ENCODE measurements at places on chromosomes 12 and 14.
A peak's percentile ranks its signal among the peaks of the same experiment; 100 is the strongest.

- no peak for DNase-seq
These were observed 66.3 kb downstream of the ESR2 start for GRCh38 chr14:64227856-64228255.

DNA sequence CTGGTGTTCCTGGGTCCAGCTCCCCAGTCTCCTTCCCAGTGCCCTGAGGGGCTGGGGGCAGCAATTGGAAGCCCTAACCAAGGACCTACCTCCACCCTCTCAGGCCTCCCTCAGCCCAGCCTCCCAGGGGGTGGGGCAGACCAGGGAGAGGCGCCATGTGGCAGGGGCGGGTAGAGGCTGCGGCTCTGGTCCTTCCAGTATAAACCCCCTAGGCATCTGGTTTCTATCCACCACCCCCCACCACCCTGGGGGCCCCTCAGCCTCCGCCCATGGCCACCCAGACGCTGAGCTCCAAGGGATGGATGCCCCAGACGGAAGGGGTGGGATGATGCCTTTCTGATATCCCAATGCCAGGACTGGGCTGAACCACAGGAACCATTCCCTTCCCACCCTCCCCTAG is 2.8 kb upstream of the SP7 start:
- no peak for DNase-seq

DNA sequence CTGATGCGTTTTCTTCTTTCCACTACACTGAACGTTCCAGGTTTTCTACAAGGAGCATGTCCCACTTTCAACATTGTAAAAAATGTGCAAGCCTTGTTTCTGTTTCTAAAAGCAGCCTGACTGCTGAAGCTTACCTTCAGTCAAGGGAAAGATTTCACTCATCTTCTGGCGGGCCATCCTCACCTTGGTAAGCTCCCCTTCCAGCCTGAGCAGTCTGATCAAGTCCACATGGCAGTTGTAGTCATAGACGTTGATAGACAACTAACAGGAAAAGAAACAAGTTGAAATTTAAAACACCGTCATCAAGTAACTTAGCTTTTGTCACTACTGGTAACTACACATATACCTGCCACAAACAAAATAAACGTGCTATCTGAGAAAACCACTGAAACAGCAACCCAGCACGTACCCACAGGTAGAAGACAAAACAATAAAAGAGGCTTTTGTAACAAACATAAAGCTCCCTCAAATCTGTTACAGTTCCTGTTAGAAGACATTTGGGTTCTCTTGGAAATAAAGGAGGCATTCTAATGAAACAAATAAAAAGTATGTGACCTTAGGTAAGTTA is 11.9 kb downstream of the SART3 start:
- DNase-seq = no peak

DNA sequence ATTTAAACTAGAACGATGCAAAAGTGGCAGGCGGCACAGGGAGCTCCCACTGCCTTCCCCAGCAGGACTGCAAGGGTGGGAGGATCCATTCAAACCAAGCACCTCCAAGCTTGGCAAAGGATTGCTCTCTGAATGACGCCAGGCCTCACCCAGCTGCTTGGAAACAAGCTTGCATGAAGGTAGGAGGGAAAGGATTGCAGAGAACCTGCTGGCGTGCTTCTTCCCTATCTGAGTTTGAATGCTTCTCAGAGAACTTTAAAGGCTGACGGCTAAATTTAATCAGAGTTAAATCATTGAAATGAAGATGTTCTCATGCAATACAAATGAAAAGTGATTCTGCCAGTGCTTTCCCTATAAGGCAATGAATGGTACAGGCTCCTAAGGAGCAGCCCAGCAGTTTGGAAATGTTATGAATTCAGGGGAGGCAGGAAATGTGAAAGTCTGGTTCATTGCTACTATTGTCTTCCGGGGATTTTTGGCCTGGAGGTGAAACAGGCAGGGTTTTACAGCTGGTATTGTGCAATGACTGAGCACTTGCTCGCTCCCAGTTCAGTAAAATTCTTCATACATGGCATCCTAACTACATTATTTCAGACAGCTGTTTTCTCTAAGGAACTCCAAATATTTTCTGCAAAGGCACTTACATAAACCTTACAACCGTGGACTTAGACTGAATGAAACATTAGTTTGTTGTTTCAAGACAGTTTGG is 31.9 kb upstream of the DUSP6 start:
- DNase-seq = no peak

DNA sequence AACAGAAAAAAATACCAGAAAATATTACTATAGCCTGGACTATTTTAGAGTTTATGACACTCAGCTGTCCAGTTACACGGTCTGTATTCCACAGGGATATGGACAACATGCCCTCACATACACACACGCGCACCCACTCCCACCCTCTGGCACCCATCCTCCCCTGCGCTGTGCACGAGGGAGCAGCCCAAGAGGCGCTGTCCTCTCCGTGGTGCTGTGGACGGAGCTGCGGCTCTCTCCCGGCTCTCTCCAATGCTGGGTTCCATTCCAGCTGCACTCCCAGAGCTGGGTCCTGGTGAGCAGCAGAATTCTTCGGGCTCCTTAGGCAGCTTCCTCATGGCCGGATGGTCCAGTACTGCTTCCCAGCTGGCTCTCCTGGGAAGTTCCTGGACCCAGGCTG is 6.0 kb upstream of the NGB start:
- DNase-seq = no peak

GRCh38 chr12:126668538-126668937 is 1598.4 kb upstream of the TMEM132C start:
- no peak for DNase-seq

GRCh38 chr12:47740606-47741339 is 15.5 kb upstream of the ENDOU start:
- no peak for DNase-seq

- no peak for DNase-seq
These were observed 174.4 kb downstream of the ALG10B start for GRCh38 chr12:38490941-38491340.

DNA sequence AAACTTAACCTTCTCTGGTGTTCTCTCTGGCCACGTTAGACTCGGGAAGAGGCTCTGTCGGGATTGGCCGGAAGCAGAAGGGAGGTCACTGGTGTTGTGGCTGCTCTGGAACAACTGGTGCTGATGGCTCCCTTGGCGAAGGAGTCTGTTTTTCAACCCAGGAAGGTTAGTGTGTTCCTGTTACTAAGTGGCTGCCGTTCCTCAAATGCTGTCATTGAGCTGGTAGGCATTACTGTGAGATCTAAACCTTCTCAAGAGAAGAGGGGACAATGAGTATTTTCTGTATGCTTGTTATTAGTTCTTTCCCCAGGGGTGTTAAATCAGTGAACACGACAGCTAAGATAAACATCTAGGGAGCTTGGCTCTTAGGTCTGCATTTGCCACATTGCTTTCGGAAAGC is 18.3 kb downstream of the POP5 start:
- no peak for DNase-seq

GRCh38 chr14:39113685-39114072 is 444 bp upstream of the GEMIN2 start:
- no peak for DNase-seq

GRCh38 chr12:22334410-22335100 is at the start of gene ST8SIA1:
Gene ST8SIA1, minus strand, starts transcription at chr12:22334707. Its CDS starts 475 bp downstream, at chr12:22334232.
- peak; percentile 50 for DNase-seq

DNA sequence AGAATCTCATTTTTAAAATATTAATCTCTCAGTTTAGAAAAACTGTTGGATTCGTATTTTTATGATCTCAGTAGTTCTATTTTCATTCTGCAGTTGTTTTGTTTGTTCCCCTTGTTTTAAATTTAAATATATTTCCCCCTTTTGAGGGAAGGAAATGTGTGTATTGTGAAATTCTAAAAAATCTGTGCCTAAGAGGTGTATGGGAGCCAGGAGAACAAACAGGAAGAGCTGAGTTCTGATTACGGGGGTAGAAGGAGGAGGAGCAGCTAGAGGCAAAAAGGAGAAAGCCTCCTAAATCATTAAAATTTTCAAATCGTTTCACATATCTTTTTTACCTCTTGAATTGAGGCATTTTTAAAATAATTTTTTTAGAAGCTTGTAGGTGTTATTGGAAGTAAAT is 2.3 kb downstream of the RDH12 start:
- DNase-seq = no peak

DNA sequence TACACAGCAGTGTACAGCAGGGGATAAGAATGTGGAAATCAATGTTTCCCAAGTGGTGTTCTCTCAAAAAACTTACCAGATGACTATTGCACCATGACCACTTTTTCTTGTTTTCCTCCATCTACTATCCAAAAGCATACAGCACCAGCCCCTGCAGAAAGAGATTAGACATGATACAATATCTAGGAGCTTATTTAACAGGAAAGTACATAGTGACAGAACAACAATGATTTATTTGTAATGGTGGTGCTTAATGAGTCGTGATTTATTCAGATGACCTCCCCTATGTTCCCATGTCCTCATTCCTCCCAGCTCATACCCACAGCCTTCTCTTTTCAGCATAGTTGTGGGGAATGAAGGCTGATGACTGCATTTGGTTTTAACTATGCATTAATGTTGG is 413.6 kb downstream of the BTG1 start:
- DNase-seq = no peak

GRCh38 chr14:69670093-69670492 is 58.7 kb downstream of the SUSD6 start:
- DNase-seq = no peak

DNA sequence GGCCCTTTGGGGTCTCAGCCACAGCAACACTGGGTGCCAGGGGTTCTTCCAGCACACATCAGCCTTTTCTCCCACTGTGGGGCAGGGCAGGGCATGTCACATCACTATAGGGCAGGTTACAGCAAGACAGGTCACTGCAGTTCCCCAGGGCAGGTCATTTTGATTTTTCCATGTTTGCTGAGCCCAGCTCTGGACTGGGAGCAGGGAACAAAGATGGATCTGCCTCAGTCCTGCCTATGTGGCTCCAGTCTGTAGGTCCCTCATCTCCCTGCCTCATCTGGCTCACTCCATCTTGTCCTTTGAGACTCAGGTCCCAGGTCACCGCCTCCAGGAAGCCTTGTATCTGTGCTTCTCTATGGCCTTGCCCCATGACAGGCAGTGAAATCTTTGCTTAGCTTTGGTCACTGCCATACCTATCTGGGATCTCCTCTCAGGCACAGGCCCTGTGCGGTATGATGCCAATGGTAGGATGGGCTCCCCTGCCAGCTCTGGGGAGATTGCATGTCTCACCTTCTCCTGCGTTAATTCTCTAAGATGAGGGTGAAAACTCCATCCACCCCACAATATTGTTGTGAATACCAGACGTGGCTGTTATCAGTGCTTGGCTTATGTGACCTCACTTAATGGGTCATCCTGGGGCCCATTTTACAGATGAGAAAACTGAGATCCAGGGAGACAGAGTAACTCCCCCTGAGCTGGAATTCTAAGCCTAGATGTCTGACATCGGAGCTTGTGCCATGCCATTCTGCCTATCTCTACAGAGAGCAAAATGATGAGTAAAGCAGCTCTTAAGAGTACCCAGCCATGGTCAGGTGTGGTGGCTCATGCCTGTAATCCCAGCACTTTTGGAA is 1.5 kb downstream of the SERPINA6 start:
- no peak for DNase-seq

GRCh38 chr12:128286970-128287369 is 20.0 kb downstream of the TMEM132C start:
- DNase-seq = no peak

DNA sequence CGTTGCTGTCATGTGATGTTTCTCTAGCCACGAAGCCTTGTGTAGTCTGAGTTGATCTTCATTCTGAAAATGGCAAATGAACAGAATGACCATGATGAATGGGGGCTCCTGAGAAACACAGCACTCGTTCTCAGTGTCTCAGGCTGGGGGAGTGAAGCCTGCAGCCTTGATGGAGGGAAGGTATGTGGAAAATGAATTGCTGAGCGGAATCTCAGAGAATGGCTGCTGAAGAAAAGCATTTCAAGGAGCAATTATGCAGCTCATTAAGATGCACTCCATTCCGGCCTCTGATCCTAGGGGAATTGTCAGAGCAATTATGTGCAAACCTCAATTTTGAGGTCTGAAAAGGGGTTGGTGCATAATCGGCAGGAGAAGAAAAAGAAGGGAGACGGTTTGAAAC is 167.1 kb downstream of the CHST11 start:
- DNase-seq = no peak

DNA sequence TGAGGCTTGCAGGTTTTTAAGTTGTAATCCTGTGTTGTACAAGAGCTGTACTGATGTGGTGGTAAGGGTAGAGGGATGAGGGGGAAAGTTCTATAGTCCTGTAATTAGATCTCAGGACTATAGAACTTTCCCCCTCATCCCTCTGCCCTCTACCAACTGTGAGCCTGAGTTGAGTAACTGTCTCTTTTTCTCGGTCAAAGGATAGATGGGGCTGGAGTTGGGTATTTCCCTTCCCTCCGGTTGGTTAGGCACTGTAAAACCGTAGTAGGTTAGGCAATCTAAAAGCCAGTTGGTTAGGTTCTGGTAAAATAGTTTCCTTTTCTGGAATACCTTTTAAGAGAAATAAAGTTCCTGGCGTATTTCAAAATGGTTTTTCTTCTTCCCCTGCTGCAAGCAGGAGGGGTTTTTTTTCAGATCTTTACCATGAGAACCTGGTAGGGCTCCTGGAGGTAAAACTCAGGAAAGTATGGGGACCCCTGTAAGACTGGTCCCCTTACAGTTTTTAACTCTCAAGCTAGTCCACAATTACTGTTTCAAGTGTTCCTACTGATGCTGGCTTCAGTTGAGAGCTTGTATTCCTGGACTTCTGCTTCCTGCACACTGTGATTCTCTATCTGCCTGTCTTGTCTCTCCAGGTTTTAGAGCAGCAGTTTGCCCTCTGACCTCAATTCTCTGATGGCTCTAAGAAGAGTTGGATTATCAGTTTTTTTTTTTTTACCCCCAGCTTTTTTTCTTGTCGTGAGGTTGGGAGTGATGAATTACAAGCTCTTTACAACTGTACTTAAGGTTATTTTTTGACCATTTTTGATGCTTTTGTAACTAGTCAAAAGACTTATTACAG is 58.7 kb downstream of the FUT8 start:
- no peak for DNase-seq

DNA sequence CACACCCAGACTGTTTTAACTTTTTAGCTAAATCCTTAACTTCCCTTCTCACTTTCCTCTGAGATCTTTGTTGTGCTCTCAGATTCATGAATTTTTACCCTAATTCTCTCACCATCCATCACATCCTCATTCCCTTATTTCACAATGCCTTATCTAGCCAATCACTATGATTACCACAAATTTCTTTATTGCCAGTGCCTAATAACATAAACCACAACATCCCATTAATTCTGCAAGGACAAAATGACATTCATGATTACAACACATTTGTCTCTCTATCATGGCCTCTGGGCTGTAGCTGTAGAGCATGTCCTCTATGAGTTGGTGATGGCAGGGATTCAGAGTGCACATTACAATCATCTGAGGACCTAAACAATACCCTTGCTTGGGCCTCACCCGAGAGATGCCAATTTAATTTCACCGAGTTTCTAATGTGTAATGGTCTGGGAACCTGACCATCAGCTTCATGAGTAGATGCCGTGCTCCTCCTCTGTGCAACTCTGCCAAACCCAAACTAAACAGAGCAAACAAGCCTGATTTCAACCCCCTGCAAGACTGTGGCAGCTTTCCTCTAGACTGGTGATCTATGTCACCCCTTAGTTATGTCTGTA is 99.3 kb downstream of the SPTSSA start:
- no peak for DNase-seq

GRCh38 chr12:97347956-97348355 is 114.6 kb upstream of the RMST start:
- no peak for DNase-seq

All from effector memory CD8-positive, alpha-beta T cell (primary cell).